ENCODE measurements at places on chromosomes 3 and 15. TPM values are rescaled to one million over a fixed set of nuclear protein-coding genes. Genes with fewer than 3 reads are reported as not detected.
A peak's percentile ranks its signal among the peaks of the same experiment; 100 is the strongest.

GRCh38 chr3:182527745-182528144 is 265.6 kb upstream of the ATP11B start:
- H3K36me3 ChIP-seq, result no peaks in the 10 kb centered on the region
- H3K27ac ChIP-seq, result no peak overlapping the region
- no peak overlapping the region for H3K4me3 ChIP-seq
- H3K4me1 ChIP-seq, result no peaks in the 10 kb centered on the region

The ROBO2 gene
- not detected for total RNA-seq

- H3K4me1 ChIP-seq, result peaks cover 30% of the 10 kb centered on the region
- H3K27ac ChIP-seq, result peak overlapping the region; percentile 93
- H3K4me3 ChIP-seq, result peak overlapping the region; percentile 82
Measured at GRCh38 chr15:91849749-91850161, 3.8 kb upstream of the SLCO3A1 start.

- H3K36me3 ChIP-seq, result peaks cover 2% of the 10 kb centered on the region
- H3K4me1 ChIP-seq, result no peaks in the 10 kb centered on the region
- DNase-seq, result no peak
- H3K4me3 ChIP-seq, result no peak overlapping the region
Measured at GRCh38 chr3:14773691-14774128, 45.1 kb upstream of the FGD5 start.

The SCAMP2 gene
- total RNA-seq, result 84.1 TPM

DNA sequence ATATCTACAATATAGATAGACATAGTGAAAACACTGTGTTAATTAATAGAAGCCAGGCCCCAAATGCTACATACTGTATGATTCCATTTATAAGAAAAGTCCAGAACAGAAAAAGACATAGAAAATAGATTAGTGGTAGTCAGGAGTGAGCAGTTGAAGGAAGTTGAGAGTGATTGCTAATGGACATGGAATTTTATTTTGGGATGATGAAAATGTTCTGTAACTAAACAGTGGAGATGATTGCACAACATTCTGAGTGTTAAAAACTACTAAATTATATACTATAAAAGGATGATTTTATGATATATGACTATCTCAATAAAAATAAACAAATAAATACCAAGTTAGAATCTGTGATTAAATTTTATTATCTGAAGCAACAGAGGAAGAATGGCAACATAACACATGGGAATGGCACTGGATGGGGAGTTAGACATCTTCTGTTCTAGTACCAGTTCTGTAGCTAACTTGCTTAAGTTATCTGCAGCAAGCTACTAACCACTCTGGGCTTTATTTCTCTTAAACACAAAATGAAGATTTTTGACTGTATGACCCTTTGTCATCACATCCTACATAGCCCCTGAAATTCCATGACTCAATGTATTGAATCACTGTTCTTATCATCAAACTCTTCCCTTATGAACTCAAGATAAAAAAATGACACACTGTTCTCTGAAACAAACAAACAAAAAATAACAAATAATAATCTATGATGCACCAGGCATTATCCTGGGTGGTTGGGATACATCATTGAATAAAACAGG is 612.7 kb downstream of the TBL1XR1 start:
- no peak overlapping the region for H3K4me3 ChIP-seq
- DNase-seq, result no peak
- H3K36me3 ChIP-seq, result peaks cover 2% of the 10 kb centered on the region

The XCR1 gene
- total RNA-seq, result not detected

The ZNF501 gene
- total RNA-seq, result 2.4 TPM

GRCh38 chr15:63950911-63951481 is 95.3 kb downstream of the DAPK2 start:
- no peaks in the 10 kb centered on the region for H3K4me1 ChIP-seq
- H3K27me3 ChIP-seq, result no peaks in the 10 kb centered on the region
- no peak overlapping the region for H3K4me3 ChIP-seq

DNA sequence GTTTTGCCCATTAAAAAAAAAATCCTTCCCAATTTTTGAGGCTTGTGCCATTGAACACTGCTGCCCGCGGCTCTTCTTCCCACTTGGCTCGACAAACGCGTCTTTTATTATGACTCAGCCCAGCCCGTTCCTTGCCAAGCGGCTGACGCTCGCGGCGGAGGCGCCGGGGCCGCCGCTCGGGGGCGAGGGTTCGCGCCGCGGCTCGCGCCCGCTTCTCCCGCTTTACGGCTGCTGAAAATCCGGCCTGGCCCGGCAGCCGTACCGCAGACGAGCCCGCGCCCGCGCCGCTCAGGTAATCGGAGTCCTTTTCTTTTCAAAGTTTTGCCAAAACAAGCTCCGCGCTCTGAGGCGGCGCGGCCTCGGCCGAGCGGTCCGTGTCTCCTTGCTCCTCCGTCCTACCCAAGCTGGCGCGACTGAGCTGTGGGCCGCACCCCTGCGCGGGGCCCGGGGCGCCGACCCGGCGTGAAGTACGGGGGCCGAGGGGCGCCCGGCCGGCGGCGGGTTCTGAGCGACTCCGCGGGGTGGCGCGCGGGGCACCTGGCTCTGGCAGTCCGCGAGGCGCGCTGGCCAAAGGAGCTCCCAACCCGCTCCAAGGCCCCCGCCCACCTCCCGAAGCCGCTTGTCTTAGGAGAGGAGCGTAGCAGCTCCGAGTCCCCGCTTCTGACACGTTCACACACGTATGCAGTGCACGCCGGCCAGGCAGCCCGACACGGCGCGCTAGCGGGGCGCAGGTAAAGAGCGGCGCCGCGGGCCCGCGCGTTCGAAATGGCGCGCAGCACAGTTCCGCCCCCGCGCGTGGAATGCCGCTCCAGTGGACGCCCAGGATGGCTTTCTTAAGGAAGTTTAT is 418.2 kb upstream of the NAALADL2 start:
- H3K36me3 ChIP-seq, result peaks cover 4% of the 10 kb centered on the region
- no peak overlapping the region for H3K27ac ChIP-seq
- DNase-seq, result no peak
- peak overlapping the region; percentile 73 for H3K4me3 ChIP-seq
- peaks cover 15% of the 10 kb centered on the region for H3K27me3 ChIP-seq

The NR2E3 gene
- not detected for total RNA-seq

GRCh38 chr3:141355242-141355641 is 13.1 kb upstream of the ZBTB38 start:
- H3K27me3 ChIP-seq, result peaks cover 21% of the 10 kb centered on the region
- no peak overlapping the region for H3K27ac ChIP-seq
- H3K36me3 ChIP-seq, result peaks cover 8% of the 10 kb centered on the region
- peaks cover 4% of the 10 kb centered on the region for H3K4me1 ChIP-seq
- DNase-seq, result no peak
- no peak overlapping the region for H3K4me3 ChIP-seq

The C3orf70 gene
- not detected for total RNA-seq

GRCh38 chr3:40086890-40087883 is 222.3 kb upstream of the EIF1B start:
- no peak overlapping the region for H3K27ac ChIP-seq
- H3K27me3 ChIP-seq, result no peaks in the 10 kb centered on the region
- H3K4me1 ChIP-seq, result no peaks in the 10 kb centered on the region
- DNase-seq, result no peak
- no peaks in the 10 kb centered on the region for H3K36me3 ChIP-seq

DNA sequence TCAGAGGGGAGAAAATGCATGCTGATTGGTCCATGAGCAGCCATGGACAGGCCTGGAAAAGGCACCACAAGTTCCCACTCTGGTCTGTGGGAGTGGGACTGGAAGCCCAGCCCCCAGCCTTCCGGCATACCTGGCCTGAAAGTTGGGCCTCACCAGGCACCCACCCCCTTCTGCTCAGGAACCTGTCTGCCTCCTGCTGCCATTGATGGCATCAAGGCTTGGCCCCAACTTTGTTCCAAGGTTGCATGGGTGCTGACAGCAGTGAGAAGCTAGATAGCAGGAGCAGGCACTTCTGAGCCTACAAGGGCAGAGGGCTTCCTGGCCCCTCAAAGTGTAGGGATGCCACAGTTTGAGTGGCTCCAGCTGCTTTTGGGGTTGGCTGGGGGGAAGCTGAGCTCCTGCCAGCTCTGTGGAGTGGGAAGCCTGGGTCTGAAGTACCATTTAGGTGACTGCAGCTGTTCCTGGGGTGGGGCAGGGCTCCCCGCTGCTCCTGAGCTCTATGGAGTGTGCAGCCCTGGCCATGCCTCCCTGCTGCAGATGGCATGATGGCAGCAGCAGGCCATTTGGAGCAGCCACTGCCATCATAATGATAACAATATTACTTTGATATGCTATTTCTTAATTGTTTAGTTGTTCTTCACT is 1054.1 kb upstream of the GBE1 start:
- H3K36me3 ChIP-seq, result no peaks in the 10 kb centered on the region
- H3K4me3 ChIP-seq, result no peak overlapping the region
- no peak overlapping the region for H3K27ac ChIP-seq
- H3K4me1 ChIP-seq, result no peaks in the 10 kb centered on the region
- DNase-seq, result no peak

The SIDT1 gene
- total RNA-seq, result 62.5 TPM

The ATP13A4 gene
- 3.5 TPM for total RNA-seq

- no peak for DNase-seq
- H3K4me1 ChIP-seq, result no peaks in the 10 kb centered on the region
- no peaks in the 10 kb centered on the region for H3K27me3 ChIP-seq
- no peak overlapping the region for H3K4me3 ChIP-seq
Measured at GRCh38 chr3:60198179-60198720, 1053.0 kb downstream of the FHIT start.

The ROBO1 gene
- not detected for total RNA-seq

DNA sequence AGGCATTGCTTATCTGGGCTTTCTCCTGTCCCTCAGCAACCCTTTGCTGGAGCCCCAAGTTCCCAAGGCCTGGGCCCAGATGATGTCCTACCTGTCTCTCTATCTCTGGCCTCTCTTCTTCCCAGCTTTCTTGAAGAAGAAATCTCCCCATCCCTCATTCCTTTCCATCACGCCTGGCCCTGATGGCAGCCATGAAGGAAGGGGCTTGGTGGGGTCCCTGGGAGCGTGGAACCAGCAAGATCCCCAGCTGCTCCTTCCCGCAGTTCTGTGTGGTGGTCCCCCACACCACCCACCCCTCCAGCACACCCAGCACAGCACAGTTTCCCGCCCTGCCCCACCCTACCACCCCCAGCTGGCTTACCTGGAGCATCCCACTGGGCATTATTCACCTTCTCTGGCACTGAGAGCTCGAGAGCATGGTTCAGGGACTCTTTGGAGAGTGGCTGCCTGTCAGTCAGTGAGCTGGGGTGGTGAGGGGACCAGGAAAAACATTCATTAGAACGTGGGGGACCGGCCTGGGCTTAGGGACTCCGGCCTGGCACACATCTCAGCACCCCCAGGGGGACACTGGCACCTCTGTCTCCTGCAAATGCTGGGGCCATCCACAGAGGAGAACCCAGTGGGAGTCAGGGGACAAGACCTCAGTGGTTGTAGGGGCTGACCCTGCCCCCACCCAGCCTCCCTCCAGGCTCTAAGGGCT is 26.6 kb downstream of the ACSBG1 start:
- peaks cover 25% of the 10 kb centered on the region for H3K27me3 ChIP-seq
- H3K27ac ChIP-seq, result no peak overlapping the region

- H3K27me3 ChIP-seq, result no peaks in the 10 kb centered on the region
- peak within 1 kb of the TSS; percentile 94 for H3K4me3 ChIP-seq
- peaks cover 44% of the 10 kb centered on the region for H3K4me1 ChIP-seq
- H3K36me3 ChIP-seq, result no peaks in the 10 kb centered on the region
- peak within 1 kb of the TSS; percentile 98 for H3K27ac ChIP-seq
- DNase-seq, result no peak
Measured at GRCh38 chr3:15797642-15798303, at the start of gene ANKRD28. Gene ANKRD28, minus strand, starts transcription at chr3:15797979. Its CDS starts 1,458 bp downstream, at chr3:15796521.

DNA sequence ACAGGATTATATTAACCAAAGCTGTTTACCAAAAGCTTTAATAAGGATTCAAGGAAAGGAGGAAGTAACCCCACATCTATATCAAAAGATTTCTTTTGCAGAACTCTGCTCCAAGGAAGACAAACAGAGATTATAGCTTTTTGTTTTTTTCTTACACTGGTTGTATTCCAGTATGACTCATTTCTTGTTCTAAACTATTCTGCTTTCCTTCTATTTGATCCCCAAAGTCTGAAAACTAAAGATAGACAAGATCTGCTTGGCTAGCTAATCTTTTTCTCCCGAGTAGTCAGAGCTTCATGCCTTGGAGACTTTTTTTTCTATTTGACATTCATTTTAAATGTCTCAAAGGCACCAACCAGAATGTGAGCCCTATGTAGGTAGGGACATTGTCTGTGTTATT is 36.8 kb upstream of the FRMD5 start:
- no peak overlapping the region for H3K27ac ChIP-seq
- no peak for DNase-seq
- H3K27me3 ChIP-seq, result peaks cover 14% of the 10 kb centered on the region
- no peaks in the 10 kb centered on the region for H3K36me3 ChIP-seq
- no peaks in the 10 kb centered on the region for H3K4me1 ChIP-seq

The B3GNT5 gene
- 2.1 TPM for total RNA-seq

- no peak overlapping the region for H3K27ac ChIP-seq
- H3K27me3 ChIP-seq, result peaks cover 33% of the 10 kb centered on the region
- no peak overlapping the region for H3K4me3 ChIP-seq
- no peak for DNase-seq
- H3K36me3 ChIP-seq, result peaks cover 3% of the 10 kb centered on the region
- peaks cover 4% of the 10 kb centered on the region for H3K4me1 ChIP-seq
Measured at GRCh38 chr3:128011140-128011539, 41.1 kb upstream of the SEC61A1 start.

DNA sequence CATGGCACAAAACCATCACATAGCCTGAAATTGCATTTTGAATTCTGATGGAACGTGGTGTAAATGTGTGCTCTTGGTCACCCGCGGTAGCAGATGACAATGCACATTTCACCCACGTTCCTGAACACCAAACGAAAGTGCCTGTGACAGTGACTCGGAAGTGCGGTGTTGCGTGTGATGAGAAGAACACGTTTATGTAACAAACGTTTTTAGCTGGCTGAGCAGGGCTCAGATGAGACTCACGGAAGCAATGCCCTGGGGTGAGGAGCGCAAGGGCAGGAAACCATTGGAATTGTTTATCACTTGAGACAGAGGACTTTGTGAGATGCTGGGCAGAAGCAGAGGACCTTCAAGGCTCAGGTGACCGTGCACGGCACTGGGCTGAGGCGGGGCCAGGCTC is 449.2 kb upstream of the CFAP20DC start:
- H3K4me3 ChIP-seq, result no peak overlapping the region
- peaks cover 3% of the 10 kb centered on the region for H3K36me3 ChIP-seq
- H3K27me3 ChIP-seq, result peaks cover 10% of the 10 kb centered on the region
- H3K4me1 ChIP-seq, result peaks cover 5% of the 10 kb centered on the region
- H3K27ac ChIP-seq, result peak overlapping the region; percentile 79
- DNase-seq, result no peak

The SLC15A2 gene
- 0.44 TPM for total RNA-seq

DNA sequence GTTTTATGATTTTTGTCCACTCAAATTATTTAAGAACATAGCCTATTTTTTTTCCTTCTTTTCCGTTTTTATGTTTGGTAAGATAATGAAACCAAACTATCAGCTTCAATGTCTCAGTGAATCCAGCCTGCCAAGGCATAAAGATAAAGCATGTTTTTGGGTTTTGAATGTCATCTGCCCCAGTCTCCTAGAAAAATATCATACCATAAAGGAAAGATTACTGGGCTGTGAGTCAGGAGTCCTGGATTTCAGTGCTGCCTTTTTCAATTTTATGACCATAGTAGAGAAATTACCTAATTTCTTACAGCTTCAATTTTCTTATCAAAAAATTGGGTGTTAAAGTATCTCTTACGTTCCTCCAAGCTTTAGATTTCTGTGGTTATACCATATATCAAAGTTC is 87.5 kb downstream of the GAP43 start:
- H3K27me3 ChIP-seq, result peaks cover 29% of the 10 kb centered on the region
- H3K4me3 ChIP-seq, result no peak overlapping the region
- H3K4me1 ChIP-seq, result no peaks in the 10 kb centered on the region
- peak overlapping the region; percentile 47 for H3K27ac ChIP-seq
- H3K36me3 ChIP-seq, result no peaks in the 10 kb centered on the region

Data from T-helper 17 cell (primary cell).